Dermis microvascular lymphatic vessel endothelial cell (primary cell): ENCODE measurements at places on chromosomes 7 and 10. TPM values are rescaled to one million over a fixed set of nuclear protein-coding genes. Genes with fewer than 3 reads are reported as not detected.

NPSR1 gene
- not detected in 2 replicates for total RNA-seq

IQUB gene
- total RNA-seq: 0.13 TPM in 2 replicates

PTER gene
- total RNA-seq: 7.1 and 8.3 TPM in 2 replicates

CTAGE15 gene
- 0.13 TPM in 1 of 2 replicates, not detected in the other for total RNA-seq

ATOH7 gene
- not detected in 2 replicates for total RNA-seq

PTEN gene
- 72.5 and 82.6 TPM in 2 replicates for total RNA-seq

NKX1-2 gene
- total RNA-seq: not detected in 2 replicates

CCL24 gene
- not detected in 2 replicates for total RNA-seq

PNLIPRP2 gene
- total RNA-seq: not detected in 2 replicates

NPC1L1 gene
- not detected in 2 replicates for total RNA-seq

TMEM176A gene
- not detected in 2 replicates for total RNA-seq

DNAJC12 gene
- total RNA-seq: 3.7 and 3.9 TPM in 2 replicates

SAMD9L gene
- total RNA-seq: 8.0 and 9.1 TPM in 2 replicates

CNTNAP2 gene
- 0.25 and 2.8 TPM in 2 replicates for total RNA-seq

CAV1 gene
- total RNA-seq: 644 and 1,184 TPM in 2 replicates

ADAM22 gene
- 0.26 and 0.38 TPM in 2 replicates for total RNA-seq

SUPV3L1 gene
- total RNA-seq: 18.4 and 18.8 TPM in 2 replicates

OPN4 gene
- total RNA-seq: not detected in 2 replicates

ATG9B gene
- under 0.01 and 0.13 TPM in 2 replicates for total RNA-seq

ADO gene
- total RNA-seq: 10.3 and 15.0 TPM in 2 replicates
